ENCODE measurements at places on chromosomes 2 and 18.

- no peak for DNase-seq
Measured at GRCh38 chr2:227765788-227766372, 20.2 kb downstream of the SCYGR8 start.

- DNase-seq: no peak
Measured at GRCh38 chr2:218746470-218746795, 35.5 kb upstream of the CYP27A1 start.

DNA sequence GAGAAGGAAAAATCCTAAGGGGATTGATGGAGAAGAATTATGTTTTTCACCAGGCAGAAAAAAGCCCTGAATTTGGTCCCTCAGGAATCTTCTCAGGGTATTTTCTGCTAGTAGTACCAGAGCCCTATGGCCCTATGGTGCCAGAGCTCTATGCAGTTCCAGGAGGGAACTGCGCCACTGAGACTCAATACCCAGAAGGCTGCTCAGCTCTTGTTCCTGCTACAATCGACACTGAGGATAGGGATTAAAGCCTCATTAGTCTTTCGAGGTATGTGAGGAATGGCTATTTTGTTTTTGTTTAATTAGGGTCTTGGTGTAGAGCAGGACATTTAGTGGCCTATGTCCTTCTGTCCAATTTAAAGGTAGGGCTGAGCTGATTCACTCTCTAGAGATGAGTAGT is 21.7 kb upstream of the PPP3R1 start:
- DNase-seq: no peak

GRCh38 chr2:132384491-132385151 is 32.0 kb upstream of the GPR39 start:
- DNase-seq: no peak

- DNase-seq: no peak
Measured at GRCh38 chr2:11955884-11956291, 209.5 kb downstream of the LPIN1 start.

- DNase-seq: peak; percentile 52
Measured at GRCh38 chr18:63817441-63818051, 42.3 kb downstream of the SERPINB7 start.

DNA sequence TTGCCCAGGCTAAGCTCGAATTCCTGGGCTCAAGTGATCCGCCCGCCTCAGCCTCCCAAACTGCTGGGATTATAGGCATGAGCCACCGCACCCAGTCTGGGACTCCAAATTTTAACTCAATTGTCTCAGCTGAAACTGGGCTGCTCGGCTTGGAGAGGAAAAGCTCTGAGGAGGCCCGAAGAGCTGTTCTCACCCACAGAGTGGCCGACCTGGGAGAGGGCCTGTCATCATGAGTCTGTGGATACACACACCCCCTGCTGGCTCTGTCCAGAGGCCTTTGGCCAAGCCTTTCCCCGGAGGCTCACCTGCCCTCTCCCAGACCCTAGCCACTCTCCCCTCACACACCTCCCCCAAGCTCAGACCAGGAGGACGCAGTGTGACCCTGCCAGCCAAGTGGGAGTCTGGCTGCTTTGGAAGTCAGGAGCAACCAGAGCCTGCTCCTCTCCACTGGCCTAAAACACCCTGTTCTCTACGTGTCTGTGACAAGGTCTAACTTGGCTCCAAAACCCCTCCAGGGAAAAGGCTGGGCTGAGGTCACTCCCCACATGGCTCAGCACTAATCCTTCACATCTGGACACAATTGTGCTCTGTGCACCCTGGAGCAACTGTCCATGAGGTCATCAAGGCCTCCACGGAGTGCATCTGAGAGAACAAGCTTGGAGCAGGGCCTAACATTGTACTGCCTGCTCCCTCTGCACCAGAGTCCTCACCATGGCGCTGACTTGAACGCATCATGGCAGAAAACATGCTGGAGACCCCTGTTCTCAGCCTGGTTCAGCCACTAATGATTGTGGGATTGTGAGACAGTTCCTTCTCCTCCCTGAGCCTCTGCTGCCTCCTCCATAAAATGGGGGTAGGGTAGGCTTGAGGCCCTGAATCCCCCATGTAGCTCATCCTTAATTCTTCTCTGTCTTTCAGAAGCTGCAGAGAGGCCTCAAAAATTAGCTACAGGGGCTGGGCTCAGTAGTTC is 49.9 kb upstream of the RAB6C start:
- DNase-seq: peak; percentile 26

- no peak for DNase-seq
Measured at GRCh38 chr18:13409997-13410396, 191.4 kb downstream of the LDLRAD4 start.

DNA sequence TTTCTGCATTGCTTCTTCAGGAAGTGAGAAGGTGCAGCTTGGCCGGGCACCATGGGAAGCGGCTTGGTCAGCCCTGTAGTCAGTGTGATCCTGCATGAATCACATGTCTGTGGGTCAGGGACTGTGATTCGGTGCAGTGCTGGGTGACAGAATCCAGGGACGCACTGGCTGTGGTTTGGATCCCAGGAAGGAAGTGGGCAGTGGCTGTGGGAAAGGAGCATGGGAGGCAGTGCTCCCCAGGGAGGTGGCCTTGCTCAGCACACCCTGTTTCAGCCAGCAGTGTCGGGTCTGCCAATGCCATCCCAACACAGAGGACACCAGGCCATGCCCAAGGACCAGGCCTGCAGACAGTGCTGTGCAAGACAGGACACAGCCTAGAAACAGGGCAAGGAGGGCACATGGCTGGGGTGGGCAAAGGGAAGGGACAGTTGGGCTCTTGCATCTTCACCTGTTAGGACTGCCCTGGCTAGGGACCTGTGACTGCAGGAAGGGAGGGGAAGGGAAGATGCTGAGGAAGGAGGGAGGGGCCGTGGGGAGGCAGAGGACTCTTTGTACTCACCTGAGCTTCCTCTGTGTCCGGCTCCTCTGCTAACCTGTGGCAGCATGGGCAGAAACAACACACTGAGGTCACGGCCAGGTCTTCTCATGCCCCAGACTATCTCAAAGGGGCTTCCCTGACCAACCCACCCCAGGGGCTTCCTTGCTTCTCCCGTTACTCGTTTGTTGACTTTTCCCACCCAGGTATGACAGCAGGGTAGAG is 37.2 kb upstream of the DNMT3A start:
- DNase-seq: no peak

DNA sequence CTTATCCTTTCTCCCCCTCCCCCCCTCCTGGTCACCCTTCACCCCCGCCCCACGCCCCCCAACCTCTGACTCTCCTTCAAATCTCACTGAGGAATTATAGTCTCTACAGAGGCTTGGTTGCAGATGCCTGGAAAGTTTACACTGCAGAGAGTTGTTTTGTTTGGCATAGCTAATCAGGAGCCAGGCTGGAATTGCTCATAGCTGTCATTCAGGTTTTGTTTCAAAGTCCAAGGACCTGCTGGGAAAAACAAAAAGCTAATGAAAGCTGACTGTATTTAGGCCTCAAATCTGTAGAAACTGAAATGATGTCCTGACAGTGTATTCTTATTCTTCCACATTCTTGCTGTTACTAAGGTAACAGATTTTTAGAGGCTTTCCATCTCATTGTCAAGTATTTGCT is 22.6 kb downstream of the GREB1L start:
- DNase-seq: no peak

DNA sequence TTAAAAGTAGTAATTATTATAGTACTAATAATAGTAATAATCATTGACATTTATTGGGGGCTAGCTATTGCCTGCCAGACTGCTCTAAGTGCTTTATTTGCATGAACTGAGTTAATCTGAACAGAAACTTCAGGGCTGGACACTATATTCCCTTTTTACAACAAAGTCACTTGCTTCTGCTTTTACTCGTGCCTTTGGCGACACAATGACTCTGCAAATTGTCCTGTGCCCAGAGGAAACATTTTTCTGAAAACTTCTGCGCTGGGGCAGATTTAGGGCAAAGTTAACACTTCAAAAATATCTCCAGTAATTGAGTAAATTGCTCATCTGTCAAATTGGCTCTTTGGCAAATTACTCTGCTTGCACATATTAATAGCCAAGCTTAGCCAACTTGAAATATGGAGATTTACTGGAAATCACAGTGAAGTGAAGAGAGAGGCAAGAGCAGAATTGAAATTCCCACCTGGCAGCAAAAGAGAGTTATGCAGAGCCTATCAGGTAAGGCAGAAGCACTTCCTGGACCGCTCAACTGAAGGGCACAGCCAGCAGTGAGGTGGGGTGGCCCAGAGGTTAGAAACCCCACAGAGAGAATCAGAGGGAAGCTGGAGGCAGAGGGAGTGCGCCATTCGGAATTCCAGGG is 36.3 kb downstream of the BMP10 start:
- no peak for DNase-seq

DNA sequence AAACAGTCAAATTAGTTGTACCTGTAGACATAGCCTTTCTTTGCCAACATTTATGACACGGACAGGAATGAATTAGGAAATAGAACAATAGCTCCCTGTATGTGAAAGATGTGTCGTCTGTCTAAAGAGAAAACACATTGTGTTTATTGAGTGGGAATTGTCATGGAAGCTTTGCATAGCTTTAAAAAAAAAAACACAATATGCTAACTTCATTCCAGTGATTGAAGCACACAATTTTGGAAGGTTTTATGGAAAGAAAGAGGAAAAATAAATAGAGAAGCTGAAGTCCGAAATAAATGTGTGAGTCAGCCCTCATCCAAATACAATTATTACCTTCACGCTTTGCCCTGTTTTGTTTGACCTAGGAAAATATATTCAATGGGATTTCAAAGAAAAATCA is 1095.7 kb downstream of the TSN start:
- no peak for DNase-seq

- no peak for DNase-seq
Measured at GRCh38 chr2:147686365-147686764, 158.5 kb upstream of the ACVR2A start.

DNA sequence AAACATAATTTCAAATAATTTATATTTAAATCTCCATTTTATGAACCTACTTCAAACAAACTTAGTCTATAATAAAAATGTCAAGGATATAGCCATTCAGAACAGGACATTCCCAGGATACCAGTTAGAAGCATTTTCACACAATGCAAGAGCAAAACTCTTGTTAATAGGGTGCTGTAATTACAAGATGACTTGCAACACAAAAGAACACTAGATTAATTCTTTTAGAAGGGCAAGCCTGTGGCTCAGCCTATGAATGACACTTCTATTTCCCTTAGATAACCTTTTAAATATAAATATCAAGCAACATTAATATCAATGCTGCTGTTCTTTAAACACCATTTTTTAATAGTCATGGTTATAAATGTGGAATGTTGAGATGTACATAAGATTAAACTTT is 157.9 kb upstream of the SCN7A start:
- DNase-seq: no peak

- no peak for DNase-seq
Measured at GRCh38 chr2:240407090-240407489, 28.4 kb upstream of the GPC1 start.

DNA sequence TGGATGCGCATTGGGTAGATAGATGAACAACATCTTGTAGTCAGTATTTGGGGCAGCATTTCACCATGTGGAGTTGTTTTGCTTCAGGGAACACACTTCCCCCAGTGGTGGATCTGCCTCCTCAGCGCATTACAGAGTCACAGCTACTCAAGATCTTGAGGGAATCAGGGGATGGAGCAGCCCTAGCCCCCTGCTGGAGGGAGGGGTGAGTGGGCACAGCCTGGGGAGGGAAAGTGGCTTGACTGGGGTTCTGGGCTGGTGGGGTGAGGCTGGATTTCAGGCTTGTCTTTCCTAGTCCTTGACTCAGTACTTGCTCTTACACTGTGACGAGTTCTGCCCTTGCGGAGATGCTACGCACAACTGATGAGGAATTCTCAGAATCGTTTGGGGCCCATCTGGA is 271.0 kb upstream of the HS6ST1 start:
- no peak for DNase-seq

GRCh38 chr2:74884118-74884762 is 50.3 kb downstream of the HK2 start:
- DNase-seq: no peak

DNA sequence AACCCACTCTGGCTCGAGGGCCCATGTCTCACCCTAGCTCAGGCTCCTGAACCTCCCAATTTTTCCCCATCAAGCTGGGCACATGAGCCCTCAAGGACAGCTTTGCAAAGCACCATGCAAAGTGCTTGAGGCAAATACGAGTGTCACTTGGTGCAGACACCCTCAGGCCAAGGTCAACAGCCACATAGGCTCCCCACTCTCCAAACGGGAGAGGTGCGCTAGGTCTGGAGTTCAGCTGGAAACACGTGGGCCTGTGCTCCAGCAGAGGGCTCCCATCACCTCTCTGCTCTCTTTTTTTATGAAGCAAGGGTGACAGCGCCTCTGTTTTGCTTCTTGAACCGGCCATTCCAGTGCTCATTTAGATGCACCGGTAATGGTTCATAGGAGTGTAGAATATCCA is 11.9 kb upstream of the ARHGAP25 start:
- no peak for DNase-seq

DNA sequence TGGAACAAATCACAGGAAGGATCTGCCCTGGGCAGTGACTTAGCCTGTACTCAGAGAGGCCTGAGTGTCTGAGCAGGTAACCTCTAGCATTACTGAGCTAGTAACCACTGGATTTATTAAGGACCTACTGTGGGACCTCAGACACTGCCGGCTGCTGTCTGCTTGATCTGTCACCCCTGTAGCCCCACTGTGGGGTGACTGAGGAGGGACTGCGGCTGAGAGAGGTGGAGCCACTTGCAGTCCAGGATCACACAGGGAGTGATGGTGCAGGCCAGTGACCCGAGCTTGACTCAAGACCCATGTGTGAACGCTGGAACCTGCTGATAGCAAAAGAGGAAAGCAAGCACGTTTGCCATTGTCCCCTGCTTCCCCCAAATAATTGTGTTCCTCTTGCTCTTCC is 15.6 kb downstream of the CHMP1B start:
- DNase-seq: no peak

DNA sequence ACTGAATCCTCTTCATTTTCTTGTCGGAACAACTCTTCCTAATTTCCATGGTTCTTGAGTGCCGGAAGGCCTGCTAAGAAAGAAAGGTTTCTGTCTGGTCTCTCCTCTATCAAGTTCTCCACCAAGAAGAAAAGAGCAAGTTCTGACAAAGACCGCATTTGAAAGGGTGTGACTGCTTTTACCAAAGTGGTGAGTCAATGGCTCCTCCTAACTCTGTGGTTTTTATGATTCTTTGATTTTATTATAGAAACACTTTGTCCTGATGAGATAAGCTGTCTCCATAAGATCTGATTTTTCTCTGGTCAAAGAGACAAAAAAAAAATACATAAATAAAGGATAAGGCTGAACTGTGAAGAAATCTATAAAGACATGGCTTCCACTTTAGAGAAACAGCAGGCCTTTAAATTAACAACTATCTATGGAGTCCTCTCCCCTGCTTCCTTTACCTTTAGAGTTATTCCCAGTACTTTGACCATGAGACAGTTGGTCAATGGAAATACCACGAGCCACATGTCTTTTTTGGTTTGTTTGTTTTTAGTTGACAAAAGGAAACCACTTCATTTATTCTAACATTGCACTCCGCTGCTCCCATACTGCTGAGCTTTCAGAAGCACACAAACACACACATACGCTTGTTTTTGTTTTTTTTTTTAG is 67.7 kb downstream of the REL start:
- DNase-seq: no peak

GRCh38 chr2:182824056-182824766 is 42.2 kb downstream of the FRZB start:
- DNase-seq: no peak
